Stimulated activated CD4-positive, alpha-beta T cell treated with anti-CD3 and anti-CD28 coated beads, Interleukin-2, amount 100 ng/mL, for 48 hours (primary cell): ENCODE measurements at places on chromosomes 16 and 17.
A peak's percentile ranks its signal among the peaks of the same experiment; 100 is the strongest.

- no peak for DNase-seq
Observed at GRCh38 chr16:24298548-24299167, 42.5 kb downstream of the CACNG3 start.

DNA sequence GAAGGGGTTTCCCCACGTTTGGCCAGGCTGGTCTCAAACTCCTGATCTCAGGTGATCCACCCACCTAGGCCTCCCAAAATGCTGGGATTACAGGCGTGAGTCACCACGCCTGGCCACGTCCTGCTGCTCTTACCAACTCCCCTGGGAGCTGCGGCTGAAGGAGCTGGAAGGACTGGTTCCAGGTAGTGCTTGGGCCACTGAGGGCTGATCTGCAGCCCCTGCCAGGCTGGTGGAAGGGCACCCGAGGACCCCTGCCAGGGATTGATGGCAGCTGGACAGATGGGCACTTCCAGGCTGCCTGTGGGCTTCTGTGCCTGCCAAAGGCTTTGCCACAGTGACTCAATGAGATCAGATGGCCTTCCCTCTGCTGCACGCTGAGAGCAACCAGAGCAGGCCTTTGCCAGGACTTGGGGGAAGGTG is 2.3 kb downstream of the OXLD1 start:
- DNase-seq: no peak

DNA sequence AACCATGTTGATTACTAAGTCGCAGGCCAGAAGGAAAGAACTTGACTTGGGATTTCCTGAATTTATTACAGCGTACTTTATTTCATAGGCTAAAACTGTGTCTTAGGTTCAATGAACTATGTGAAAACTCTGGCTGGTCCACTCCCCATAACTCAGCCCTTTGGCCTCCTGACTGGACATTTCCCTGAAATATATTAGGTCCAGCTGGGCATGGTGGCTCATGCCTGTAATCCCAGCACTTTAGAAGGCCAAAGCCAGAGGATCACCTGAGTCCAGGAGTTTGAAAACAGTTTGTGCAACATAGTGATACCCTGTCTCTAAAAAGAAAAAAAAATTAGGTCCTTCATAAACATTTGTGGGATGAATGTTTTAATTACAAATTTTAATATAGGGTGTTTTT is 97.0 kb downstream of the CYLD start:
- DNase-seq: no peak

DNA sequence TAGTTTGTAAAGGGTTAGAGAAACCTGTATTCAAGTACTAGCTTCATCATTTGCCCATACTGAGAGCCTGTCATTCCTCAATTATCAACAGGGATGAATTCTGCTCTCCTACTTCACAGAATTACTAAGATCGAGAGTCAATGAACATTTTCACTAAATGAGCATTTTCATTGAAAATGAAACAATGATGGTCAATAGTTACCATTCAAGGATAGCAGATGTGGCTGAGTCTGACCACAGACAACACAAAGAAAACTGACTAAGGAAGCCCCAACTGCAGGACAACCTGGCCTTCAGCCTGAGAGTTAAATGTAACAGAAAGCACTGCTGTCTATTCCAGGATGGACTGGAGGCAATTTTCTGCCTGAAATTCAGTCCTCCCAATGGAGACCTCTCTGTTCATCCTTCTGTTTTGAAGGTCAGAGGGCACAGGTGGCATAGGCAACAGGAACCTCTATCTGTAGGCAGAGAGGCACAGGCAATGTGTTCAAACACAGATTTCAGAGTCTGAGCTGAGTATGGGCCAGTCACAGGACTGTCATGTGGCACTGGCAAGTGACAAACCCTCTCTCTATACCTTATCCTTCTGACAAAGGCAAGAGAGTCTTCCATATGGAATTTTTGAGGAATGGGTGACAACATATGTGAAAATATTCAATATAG is 19.5 kb downstream of the TRAF4 start:
- DNase-seq: no peak

DNA sequence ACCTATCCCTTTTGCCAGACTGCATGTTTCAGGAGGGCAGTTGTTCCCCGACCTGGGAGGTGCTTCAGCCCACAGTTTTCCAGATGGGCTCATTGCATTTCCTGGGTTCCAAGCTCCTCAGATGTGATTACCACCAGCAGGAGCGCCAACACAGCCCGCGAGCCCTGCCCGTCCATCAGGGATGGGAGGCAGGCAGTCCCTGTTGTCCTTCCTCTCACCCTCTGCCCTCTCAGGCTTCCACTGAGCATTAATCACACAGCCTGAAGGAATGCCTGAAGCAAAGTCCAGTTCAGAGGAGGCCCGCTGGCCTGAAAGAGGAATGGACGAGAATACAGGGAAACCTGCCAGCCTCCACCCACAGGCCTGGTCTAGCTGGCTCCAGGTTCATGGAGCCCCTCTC is 256.3 kb upstream of the SDK2 start:
- no peak for DNase-seq

- peak; percentile 73 for DNase-seq
Observed at GRCh38 chr17:79042421-79043190, 18.6 kb downstream of the C1QTNF1 start.

DNA sequence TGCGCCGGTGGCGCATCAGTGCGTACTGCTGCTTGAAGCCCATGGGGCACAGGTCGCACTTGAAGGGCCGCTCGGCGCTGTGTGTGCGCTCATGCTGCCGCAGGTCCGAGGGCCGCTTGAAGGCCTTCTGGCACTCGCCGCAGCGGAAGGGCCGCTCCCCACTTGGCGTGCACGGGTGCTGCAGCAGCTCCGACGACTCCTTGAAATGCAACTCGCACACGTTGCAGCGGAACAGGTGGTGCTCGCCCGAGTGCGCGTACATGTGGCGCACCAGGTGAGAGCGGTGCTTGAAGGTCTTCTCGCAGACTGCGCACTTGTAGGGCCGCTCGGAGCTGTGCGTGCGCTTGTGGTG is 3.3 kb downstream of the ZNF319 start:
- DNase-seq: no peak

- peak; percentile 33 for DNase-seq
Observed at GRCh38 chr16:56279132-56279531, 87.8 kb downstream of the GNAO1 start.

- DNase-seq: no peak
Observed at GRCh38 chr16:47928008-47928407, 227.8 kb downstream of the ABCC12 start.

- no peak for DNase-seq
Observed at GRCh38 chr17:62101090-62101489, 36.0 kb upstream of the MED13 start.

GRCh38 chr17:50881182-50881581 is 15.0 kb upstream of the TOB1 start:
- DNase-seq: no peak

DNA sequence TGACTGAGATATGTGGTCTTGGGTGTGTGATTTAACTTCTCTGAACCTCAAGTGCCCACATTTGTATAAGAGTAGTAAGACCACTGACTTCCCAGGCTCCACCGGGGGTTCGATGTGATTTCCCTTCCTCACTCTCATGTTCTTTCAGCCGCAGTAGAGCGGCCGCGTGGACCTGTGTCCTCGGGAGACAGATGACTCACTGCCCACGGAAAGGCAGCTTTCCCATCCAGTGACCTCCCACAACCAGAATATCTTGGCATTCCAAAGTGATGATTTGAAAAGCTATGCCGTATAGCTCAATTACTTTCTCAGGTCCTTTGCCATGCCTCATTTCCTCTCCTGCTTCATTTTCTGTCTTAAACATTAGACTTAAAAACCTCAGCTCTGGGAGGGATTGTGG is 73.6 kb downstream of the IL21R start:
- DNase-seq: no peak

DNA sequence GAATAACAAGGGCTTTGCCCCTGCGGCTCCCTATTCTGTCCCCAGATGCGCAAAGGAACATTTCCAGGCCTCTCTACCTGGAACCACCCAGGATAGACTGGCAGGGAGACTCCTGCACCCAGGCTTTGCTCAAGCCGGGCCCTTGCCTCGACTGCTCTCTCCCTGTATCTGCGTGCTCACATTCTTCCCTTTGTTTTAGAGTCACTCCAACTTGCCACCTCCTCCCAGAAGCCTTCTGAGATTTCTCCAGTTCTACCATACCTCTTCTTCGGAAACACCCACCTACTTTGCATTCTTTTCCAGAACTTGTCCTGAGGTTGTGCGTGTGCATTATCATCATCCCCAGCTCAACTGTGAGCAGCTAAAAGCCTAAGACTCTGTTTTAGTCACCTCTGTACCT is 3.0 kb downstream of the CES5A start:
- DNase-seq: no peak
